Effector CD8-positive, alpha-beta T cell (primary cell): ENCODE measurements at places on chromosomes 7 and 10.

DNA sequence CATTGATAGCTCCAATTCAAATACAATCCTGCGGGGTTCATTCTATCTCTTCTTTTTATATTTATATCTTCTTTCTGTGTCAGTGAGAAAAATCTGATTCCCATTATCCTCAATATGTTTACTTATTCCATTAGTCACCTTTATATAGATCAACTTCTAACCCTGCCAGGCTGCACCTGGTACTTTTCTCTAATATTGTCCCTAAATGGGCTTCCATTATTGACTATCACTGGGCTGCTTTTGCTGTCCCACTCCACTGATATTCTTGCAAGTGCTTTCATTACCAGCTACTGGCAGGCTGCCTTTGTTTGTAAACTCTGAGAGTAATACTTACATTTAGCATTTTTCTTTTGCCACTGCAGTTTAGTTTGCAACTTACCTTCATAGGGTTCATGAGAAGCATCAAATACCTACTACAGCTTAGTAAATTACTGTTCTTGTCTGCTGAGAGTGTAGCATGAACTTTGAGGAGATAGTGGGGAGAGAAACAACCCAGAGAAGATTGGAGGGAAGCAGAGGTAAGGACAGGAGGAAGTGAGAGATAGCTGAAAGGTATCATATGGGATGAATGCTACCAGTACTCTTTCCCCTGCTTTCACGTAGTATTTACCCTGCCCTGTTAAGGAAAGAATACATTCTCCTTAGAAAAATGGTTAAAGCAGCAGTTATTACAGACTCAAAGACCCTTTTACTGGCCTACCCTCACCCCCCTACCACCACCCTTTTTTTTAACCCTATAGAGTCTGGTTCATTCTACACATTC, 119.1 kb downstream of the PHTF2 start:
- no peak for DNase-seq

GRCh38 chr7:36346260-36346831, 43.3 kb upstream of the ANLN start:
- no peak for DNase-seq

DNA sequence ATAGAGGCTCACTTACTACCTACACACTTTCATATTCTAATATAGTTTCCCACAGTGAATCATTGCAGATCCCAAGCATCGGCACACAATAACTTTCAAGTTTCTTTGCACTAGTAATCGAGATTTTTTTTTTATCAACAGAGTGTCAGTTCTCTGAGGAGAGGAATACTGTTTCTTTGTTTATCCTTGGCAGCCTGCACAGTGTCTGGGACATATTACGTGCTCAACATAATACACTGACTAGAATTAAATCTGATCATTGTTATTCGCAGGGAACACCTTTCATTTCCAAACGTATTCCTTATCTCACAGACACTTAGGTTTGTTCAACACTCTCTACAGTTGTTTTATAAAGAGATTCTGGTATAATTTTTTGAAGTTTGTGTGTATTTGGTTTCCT, 95.3 kb downstream of the CACNA2D1 start:
- no peak for DNase-seq

DNA sequence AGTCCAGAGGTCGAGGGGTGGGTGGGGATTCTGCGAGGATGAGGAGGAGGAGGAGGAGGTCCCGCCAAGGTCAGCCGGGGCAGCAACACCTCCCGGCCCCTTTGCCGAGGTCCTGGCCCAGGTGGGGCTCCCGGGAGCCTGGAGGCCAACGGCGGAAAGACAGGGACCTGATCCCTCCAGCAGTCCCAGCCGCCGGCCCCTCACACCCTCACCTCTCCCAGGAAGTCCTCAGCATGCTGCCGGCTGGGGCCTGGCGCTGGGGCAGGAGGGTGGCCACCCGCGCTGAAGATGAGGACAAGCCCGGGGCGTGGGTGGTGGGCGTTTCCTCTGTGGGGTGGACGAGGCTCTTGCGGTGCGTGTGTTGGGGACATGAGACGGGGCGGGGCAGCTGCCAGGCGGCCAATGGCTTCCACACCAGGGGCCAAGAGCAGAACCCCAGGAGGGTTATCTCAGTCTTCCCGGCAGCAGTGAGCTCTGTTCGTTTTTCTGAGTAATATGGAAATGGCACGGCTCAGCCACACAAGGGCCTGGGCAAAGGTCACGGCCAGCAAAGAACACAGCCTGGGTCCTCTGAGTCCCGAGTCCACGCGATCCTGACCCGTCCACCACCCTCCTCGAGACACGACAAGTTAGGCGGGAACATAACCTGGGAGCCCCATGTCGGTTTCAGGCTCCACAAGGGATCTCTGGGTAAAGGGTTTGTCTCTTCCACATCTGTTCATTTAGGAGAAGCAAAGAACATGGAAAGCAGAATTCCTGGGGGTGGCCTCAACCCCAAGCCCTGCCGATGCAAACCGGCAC, 82.9 kb upstream of the PDGFA start:
- no peak for DNase-seq

DNA sequence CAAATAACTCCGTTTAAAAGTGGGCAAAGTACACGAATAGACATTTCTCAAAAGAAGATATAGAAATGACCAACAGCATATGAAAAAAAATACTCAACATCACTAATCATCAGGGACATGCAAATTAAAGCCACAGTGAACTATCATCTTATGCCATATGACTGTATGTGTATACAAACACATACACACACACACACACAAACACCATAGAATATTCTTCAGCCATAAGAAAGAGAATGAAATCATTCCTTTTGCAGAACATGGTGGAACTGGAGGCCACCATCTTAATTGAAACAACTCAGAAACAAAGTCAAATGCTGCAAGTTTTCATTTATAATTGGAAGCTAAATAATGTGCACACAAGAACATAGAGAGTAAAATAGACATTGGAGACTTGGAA, 1019.4 kb downstream of the KCNMA1 start:
- no peak for DNase-seq

DNA sequence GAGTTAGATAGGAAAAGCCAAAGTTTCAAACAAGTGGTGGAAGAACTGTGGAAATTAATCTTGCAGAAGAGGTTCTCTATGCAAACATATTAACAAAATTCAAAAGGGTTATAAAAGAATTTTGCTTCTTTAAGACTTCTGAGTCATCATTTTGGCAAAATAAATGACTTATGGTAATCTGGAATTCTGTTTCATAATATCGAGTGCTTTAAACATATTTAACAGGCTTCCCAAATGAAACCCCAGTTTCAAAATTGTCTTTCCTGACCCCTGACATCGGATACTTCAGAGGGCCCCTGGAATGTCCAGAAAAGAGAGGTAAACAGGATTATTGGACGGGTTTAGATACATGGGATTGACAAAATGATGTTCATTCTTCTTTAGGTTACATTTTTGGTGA, 444.6 kb downstream of the HTR7 start:
- no peak for DNase-seq

GRCh38 chr10:114412907-114413797, 8.8 kb upstream of the AFAP1L2 start:
- no peak for DNase-seq

DNA sequence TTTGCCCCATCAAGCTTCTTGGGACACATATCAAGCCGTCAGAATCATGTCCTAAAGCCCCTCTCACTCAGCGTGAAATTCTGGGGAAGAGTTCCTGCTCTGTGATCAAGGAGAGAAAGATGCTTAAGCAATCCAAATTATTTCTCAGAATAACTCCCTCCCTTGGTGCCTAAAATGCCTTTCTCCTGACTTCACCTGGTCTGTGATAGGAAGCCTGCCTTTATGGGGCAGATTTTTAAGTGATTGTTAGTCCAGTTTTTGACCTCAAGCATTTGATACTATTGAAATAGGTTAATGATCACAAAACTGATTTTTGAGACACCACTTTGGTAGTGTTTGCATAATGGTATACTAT, 76.4 kb upstream of the MAGI2 start:
- DNase-seq = no peak

GRCh38 chr7:157908006-157908782, 571.4 kb downstream of the DNAJB6 start:
- no peak for DNase-seq

DNA sequence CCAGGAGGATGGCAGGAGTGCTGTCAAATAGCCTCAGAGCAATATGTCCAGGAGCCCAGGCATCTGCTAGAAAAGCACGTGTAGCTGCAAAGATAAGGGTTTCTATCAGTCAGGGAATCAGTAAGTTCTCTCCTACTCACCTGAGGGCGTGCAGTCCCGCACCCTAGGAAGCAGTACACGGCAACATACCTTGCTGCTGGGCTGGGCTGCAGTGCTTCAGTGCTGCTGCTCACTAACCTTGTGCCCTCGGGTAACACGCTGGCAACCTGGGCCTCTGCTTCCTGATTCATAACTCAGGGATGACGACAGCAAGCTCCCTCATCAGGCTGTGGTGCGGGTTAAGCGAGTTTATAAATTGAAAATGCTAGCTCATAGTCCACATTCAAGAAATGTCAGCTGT, 29.5 kb upstream of the CCNY start:
- no peak for DNase-seq

- no peak for DNase-seq
These were observed 417.7 kb upstream of the CELF2 start for GRCh38 chr10:10600004-10600403.

DNA sequence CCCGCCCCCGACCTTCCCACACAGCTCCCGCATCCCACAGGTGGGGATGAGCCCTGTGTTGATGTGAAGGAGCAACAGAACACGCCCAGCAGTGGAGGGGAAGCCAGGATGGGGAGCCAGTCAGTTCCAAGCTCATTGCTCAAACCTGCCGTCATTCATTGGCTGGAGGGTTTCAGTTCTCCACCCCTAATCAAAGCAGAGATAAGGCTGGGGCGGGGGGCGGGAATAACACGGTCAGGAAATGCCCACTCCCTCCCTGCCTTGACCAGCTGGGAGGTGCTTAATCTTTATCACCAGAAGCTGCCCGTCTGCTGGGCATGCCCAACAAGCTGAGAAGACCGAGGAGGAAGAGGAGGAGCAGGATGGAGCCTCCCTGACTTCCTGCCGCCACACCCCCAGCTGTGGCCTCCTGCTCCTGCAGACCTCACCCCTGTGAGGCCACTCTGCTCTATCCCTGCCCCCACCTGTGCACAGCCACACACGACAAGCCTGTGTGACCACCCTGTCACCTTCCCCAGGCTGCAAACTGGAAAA, 265.1 kb downstream of the ZEB1 start:
- no peak for DNase-seq

GRCh38 chr10:122419876-122420623, 34.4 kb upstream of the ARMS2 start:
- no peak for DNase-seq

DNA sequence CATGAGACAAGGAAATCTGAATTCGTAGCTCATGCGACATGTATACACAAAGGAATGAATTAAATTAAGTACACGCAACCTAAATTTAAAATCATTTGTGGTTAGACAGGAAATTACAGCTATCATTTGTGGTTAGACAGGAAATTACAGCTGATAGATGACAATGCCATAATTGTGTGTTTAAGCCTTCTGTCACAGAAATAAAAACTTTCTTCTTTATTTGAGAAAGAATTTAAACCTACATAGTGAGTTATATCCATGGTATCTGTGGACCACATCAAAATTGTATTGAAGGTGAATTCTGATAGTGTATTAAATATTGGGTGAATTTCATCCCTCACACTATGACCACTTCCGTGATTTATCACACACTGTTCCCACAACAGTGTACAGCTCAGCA, 362.9 kb downstream of the MAGI2 start:
- no peak for DNase-seq

DNA sequence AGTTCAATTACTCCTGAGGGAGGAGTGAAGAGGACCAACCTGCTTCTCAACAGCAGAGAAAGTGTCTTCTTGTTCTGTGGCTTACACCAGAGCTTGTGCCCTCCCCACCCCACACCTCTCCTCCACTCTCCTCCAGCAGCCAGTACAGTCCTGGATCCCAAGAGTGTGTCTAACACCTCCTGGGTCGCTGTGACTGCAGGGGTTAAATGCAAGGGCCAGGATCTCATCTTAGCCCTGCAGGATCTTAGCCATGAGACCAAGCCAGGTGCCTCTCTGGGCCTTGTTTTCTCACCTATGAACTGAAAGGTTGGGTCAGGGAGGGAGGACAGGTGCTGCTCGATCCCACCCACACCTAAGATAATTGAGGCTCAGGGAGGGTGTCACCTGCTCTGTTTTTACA, 34.5 kb upstream of the MSRB2 start:
- no peak for DNase-seq

DNA sequence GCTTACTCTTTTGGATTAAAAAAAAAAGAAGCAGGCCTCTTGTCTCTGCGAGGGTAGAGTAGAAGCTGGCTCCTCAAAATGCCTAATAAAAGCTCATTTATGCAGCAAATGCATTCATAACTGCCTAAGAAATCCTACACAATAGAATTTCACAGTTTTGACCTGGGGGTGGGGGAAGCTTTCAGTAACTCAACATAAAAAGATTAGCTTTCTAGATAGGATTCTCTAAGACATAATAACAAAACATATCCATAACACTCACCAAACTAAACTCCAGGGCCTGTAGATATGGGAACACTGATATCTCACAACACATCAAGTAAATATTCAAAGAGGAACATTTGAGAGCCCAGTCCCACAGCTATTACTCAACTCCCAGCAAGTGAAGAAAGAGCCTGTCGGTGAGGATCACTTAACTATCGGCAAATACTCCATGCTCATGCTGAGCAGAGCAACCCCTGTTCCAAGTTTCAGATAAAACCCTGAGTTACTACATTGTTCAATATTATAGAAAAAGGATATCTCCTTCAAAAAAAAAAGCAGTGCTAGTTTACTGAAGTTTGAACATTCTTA, 88.1 kb downstream of the COBL start:
- DNase-seq = no peak

DNA sequence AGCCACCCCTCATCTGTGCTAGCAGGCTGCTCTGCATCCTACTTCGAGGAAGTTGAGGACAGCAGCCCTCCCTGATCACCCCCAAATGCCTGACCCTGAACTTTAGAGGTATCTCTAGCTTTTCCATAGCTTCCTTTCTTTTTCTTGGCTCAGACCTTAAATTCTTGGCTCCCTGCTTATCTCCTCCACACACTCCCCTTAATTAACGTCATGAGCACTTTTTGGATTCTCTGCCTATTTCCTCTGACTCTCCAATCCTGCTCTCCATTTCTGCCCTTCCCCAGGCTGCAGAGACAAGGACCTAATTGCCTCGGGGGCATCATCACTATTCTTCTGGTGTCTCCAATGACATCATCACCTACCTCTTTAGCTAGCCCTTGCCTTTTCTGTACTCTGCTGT, 40.8 kb upstream of the SEC61G start:
- no peak for DNase-seq

DNA sequence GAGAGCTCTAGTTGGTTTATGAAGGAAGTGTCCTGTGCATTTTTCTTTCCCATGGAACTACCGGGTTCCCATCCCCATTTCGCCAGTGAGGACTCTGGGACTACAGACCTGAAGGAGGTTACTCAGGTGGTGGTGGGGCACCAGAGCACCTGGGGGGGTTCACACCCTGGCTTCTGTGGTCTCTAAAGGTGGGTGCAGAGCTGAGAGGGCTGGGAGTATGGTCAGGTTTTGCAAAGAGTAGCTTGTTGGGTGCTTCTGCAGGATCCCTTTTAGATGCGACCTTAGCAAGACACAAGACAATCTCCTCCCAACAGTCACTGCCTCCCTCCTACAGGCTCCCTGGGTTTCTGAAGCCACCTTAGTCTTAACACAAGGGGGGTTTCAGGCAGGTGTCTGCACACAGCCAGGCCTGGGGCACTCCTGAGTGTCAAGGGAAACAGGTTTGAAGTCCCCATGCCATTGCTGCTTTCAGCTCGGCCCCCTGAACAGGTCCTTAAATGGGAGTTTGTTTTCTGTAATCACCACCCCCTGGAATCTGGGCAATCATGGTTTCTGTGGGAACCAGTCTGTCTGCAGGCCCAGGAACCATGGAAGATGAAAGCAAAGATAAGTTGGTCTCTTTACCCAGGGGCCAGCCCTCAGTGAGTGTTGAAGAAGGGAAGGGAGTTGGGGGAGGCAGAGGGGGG, 9.9 kb upstream of the CXCL12 start:
- no peak for DNase-seq
